ENCODE measurements at places on chromosomes 11 and 22.
A peak's percentile ranks its signal among the peaks of the same experiment; 100 is the strongest.

- no peak for DNase-seq
Measured at GRCh38 chr11:72411623-72412419, 22.5 kb downstream of the CLPB start.

DNA sequence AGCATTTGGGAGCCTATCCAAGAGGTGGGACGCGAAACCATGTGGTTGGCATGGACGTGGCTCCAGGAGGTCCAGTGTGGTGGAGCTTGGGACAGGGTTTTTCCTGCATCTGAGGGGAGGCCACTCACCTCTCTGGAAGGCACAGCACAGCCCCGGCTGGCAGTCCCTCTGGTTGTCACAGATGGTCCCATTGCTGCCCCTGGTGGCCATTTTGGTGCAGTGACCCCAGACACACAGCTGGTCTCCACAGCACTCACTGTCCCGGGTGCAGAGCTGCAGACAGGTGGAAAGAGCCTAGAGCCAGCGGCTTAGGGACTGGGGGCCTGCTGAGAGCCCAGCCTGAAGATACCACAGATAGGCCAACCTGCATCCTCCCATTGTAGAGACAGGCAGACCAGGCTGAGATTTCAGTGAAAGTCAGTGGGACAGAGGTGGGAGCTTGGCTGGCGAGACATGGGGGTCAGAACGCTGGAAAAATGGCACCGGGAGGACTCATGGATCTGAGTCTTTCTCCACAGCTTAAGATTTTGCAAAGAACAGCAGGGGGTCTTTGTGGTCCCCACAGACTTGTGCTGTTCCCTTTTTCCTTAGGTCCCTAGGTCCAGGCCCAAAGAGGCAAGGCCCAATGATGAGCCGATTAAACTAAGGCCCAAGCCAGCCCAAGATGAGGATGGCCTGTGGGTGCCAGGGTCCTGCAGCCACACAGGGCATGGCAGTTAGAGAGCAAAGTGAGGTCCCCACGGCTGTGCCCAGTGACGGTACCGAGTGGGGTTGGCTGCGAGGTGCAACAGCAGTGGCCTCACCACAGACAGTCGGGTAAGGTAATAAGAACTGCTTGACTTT, 41.4 kb downstream of the DKK3 start:
- DNase-seq, result peak; percentile 69

DNA sequence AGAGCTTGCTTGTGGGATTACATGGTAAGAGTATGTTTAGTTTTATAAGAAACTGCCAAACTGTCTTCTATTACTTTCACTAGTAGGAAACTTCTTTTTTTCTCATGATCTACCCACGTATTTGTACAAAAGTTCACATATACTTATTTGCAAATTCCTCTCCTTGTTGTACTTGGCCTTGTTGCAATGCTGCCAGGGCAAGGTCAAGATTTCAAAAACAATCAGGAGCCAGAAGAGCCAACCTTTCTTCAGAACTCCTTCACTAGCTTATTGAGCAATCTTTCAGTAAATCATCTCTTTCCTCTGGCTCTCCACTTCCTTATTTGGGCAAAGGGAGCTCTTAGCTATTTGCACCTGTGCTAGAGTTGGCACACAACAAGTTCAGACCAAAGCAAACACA, 9.7 kb downstream of the SRSF8 start:
- no peak for DNase-seq

GRCh38 chr11:60343094-60343704, 16.1 kb downstream of the MS4A6E start:
- DNase-seq, result no peak

GRCh38 chr11:35814081-35814695, 129.7 kb upstream of the LDLRAD3 start:
- DNase-seq, result no peak

DNA sequence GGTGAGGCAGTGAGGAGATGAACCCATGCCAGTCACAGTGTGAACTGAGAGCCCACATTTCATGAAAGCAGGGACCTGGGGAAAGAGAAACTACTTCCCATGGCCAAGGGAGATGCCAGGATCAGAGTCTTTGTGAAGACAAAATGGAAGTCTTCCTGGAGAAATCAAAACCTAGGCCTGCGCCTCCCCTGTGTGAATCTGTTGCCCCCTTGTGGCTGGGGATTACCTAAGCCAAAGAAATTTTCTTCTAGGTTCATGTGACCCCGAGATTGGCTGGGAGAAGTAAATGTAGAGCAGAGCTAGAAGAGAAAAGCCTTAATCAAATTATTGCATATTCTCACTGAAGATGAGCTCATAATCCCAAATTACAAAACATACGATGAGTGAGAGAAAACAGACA, 1075.3 kb downstream of the TBC1D22A start:
- peak; percentile 3 for DNase-seq

Data from activated naive CD8-positive, alpha-beta T cell treated with anti-CD3 and anti-CD28 coated beads for 36 hours (primary cell).